ENCODE measurements at places on chromosomes 2 and 18.
A peak's percentile ranks its signal among the peaks of the same experiment; 100 is the strongest.

DNA sequence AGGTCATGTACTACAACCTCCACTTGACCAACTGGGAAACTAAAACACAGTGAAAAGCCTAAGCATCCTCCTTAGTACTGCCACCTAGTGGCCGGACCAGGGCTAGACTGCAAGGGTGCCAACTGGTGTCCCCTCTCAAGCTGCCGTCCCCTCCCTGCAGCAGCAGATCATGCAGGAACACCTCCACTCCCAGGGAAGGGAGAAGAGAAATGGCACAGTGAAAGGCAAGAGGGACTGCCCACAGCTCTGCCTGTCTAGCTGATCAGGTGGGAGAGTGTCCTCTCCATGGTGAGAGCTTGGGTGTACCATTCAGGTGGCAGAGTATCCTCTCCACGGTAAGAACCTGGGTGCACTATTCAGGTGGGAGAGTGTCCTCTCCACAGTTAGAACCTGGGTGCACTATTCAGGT lies 78.1 kb downstream of the AAK1 start:
- peak; percentile 72 for DNase-seq

DNA sequence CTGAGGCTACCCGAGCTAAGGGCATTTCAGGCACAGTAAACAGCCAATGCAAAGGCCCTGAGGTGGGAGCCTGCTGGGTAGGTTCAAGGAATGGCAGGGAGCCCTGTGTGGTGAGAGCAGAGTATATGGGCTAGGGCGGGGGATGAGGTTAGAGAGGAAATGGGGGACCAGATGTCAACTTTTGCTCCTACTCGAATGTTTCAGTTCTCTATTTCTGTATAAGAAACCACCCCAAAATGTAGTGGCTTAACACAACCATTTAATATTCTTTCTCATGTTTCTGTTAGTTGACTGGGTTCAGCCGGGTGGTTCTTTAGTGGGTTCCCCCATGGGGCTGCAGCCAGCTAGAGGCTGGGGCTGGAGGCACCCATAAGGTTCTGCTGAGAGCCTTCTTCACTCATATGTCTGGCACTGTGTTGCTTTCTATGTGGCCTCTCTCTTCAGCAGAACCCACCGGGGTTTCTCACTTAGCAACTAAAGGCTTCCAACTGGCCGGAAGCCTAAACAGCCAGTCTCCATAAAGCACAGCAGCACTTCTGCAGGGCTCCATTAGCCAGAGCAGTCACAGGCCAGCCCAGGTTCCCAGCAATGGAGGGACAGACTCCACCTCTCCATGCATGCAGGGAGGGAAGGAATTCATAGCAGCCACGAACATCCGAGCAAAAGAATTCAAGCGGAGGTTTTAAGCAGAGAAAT lies 5.6 kb upstream of the ATOH8 start:
- no peak for DNase-seq

DNA sequence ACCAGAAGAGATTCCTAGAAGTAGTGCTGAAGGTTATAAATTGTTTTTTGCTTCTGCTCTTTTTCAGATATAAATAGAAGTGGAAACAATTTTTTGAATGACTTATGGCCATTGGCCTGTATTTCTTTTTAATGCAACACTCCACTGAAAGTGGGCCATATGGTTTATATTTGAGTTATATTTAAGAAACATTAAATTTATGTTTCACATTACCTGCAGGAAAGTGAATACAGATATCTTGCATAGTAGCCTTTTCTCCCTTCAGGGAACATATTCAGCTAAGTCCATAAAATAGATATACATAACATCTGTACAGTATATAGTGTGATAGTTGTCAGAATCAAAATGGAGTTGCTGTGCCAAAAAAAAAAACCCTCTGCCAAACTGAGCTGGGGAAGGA lies 53.1 kb upstream of the EFEMP1 start:
- DNase-seq, result no peak

- DNase-seq, result no peak
Measured at GRCh38 chr2:169715379-169716237, 18.0 kb upstream of the KLHL23 start.

DNA sequence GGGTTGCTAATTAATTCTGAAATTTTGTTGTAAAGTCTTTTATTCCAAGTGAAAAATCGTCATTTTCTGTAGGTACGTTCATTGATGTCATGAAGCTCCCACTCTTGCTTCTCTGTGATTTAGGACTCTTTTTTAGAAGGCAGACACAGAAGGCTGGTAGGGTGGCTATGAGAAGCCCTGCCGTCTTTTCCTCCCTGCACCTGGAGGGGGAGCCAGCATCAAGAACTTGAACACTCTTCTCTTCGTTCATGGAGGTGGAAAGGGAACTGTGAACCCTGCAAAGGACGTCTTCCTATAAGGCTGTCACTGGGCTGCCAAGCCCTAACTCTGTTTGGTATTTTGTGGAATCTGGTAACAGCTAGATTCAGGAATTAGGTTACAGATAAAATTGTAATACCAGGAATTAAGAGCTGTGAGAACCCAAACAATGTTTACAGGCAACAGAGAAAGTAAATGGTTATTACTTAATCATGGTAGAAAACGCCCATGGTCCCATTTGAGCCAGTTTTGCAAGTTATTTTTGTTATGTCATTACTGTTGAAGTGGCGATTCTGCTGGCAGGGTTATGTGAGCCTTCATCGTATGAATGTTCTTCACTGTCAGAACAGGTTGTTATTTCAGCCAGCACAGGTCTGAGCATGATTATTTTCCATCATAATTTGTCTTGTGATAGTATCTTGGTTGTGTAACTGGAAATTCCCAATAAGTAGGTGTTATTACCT lies 112.2 kb downstream of the OSBPL6 start:
- no peak for DNase-seq

GRCh38 chr2:10417551-10418335 lies 30.4 kb downstream of the ODC1 start:
- no peak for DNase-seq

DNA sequence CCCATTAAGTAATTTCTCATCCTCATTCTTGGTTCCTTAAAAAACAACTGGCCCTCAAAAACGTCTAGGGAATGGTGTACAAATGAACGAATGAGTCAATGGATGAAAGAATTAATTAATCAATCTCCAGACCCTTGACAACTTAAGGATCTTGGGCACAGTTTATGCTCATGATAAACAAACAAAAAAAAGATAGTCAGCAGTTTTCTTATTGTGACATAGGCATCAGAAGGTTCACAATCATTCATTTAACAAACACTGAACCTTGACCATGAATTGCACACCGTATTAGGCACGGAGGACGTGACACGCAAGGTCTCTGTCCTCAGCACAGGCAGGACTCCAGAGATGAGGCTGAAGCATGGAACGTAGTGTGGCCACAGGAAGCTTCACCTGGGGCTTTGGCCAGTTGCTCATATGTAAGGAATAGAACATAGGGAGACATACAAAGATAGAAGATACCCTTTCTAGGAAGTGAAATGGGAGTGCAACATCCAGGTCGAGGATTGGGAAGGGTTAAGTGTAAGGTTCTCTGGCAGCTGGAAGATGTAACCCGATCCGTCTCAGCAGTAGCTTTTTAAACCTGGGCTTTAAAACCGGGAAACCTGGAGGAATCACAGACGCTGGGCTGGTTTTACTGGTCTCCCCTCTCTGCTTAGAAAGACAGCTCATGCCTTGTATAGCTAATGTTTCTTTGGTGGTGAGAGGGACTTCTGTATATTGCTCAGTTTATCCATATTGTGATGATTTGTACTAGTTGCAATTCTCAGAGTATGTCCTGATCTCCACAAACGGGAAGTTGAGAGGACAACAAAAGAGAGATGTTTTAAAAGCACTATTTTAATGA lies 8.9 kb upstream of the LTBP1 start:
- no peak for DNase-seq

DNA sequence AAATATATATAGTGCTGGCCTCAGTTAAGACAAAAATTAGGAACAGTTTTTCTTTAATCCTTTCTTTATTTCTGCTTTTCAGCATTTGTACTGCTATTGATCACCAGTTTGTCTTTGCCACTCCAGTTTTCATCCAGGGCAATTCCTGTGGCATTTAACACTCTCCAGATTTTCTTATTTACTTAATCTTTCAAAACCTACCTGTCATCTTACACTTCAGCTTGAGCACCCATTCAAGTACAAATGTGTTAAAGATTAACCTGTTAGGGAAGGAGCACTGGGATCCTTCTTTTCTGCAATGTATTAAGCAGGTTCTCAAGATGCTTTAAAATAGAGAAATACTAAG lies 101.8 kb upstream of the SCN1A start:
- no peak for DNase-seq

GRCh38 chr2:198441901-198442300 lies 637.5 kb downstream of the PLCL1 start:
- DNase-seq, result no peak

- DNase-seq, result no peak
Measured at GRCh38 chr2:178059681-178060080, 12.9 kb downstream of the PDE11A start.

DNA sequence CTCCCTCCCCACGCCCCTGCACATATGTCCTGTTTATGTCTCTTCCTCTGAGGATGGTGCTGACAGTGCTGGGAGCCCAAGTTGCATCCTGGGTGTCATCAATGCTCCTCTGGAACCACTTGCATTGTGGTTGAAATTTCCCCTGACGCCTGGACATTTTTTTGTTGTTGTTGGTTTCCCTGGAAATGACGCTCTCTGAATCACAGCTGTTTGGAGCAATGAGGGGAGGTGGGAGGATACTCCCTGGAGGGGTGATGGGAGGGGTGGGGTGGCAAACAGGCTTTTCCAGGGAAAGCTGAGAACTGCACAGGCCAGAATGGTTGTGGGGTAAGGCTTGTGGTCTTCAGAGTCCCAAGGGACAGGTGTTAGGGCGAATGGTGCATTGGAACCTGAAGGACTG lies 29.6 kb downstream of the CELF4 start:
- DNase-seq, result no peak

GRCh38 chr2:113376913-113377445 lies 60.5 kb upstream of the ZNG1B start:
- no peak for DNase-seq

DNA sequence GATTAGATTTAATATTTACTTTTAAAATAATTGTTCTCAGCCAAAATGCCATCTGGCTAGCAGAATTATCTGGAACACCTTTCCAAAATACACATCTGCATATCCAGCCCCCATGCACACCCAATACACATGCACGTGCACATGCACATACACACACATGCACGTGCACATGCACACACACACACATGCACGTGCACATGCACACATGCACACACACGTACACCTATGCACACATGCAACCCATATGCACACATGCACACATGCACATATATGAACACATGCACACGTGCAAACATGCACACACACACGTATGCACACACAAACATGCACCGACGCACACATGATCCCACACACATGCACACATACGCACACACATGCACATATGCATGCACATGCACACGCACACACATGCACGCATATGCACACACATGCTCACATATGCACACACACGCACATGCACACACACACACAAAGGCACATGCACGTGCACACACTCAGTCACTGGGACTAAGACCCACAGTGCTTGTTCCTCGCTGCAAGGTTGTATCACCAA lies 53.5 kb downstream of the COPS8 start:
- no peak for DNase-seq

GRCh38 chr2:148725564-148725963 lies 81.0 kb downstream of the EPC2 start:
- no peak for DNase-seq

- DNase-seq, result no peak
Measured at GRCh38 chr2:199462956-199463692, 5.4 kb upstream of the SATB2 start.

DNA sequence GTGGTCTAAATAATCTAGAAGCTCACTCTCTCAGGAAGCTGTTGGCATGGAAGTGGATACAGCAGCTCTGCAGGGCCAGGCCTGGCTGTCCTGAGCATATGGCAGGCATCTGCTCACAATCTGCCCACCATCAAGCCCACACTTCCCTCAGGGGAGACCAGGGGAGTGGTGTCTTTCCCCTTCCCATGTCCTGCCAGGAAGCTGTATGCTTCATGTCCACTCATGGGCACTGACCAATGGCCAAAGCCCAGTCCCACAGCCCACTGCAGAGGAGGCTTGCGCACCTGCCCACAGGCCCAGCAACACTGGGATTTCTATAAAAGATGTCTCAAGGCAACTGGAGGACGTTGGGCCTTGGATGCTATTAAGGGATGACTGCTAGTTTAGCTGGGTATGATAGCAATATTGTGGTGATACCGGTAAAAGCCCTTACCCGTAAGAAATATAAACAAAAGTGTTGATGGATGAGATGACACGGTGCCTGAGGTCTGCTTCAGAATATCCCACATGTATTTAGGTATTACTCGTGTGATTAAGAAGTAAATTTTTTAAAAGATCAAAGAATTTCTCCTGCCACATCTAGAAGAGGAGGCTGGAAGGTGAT lies 106.7 kb upstream of the CTDP1 start:
- DNase-seq, result no peak

DNA sequence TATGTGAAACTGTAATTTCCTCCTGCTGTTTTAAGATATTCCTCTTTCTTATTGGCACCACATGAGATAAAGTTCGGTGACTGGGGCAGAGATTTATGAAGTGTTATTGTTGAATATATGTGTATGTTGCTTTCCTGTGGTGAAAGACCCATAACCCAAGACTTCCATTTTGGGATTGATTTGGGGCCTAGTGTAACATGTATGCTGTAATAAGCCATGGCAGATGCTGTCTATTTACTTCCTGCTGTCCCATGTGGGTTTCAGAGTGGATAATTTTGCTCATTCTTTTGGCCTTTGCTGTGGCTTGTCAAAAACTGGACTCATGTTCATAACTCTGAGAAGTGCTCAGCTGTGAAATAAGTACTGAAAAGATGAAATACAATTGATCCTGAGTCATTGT lies 10.8 kb upstream of the MYO1B start:
- DNase-seq, result no peak

- DNase-seq, result no peak
Measured at GRCh38 chr2:66748939-66749338, 314.0 kb downstream of the MEIS1 start.

DNA sequence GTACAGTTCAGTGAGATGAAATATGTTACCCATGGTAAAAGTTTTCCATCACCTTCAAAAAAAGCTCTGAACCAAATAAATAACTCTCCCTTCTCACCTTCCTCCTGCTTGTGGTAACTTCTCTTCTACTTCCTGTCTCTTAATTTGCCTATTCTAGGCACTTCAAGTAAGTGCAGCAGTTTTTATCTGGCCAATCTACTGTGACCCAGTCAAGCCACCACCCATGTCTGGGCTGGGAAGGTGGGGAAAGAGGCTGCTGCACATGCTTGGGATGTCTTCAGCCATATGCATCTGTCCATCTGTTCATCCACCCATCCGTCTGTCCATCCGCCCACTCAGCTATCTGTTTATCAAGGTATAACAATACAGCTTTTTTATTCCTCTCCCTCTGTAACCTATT lies 31.6 kb downstream of the ZNF532 start:
- DNase-seq, result no peak

GRCh38 chr2:236748385-236748784 lies 178.8 kb downstream of the ACKR3 start:
- no peak for DNase-seq

DNA sequence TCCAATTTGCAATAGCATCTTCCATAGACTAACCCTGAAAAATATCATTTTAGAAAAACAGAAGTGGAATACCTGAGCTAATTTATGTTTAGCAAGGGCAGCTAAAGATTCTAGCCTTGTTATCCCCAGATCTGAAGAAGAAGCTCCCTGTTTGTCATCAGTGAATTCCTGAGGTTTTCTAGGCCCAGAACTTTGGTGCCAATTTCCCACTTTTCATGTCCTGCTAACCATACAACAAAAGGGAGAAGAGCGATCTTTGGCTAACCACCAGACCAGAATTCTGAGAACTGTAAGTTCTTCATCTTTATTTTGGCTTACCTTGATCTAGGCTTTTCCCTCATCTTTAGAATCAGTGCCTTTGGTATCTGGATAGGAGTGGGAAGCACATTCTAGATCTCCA lies 51.3 kb upstream of the RASGRP3 start:
- no peak for DNase-seq

Data from activated gamma-delta T cell treated with Interleukin-2 at 50 U/mL for 16 hours (primary cell).